ENCODE measurements at places on chromosomes 13 and 19.

- DNase-seq: no peak
Measured at GRCh38 chr19:9342610-9343304, 18.8 kb downstream of the ZNF559 start.

DNA sequence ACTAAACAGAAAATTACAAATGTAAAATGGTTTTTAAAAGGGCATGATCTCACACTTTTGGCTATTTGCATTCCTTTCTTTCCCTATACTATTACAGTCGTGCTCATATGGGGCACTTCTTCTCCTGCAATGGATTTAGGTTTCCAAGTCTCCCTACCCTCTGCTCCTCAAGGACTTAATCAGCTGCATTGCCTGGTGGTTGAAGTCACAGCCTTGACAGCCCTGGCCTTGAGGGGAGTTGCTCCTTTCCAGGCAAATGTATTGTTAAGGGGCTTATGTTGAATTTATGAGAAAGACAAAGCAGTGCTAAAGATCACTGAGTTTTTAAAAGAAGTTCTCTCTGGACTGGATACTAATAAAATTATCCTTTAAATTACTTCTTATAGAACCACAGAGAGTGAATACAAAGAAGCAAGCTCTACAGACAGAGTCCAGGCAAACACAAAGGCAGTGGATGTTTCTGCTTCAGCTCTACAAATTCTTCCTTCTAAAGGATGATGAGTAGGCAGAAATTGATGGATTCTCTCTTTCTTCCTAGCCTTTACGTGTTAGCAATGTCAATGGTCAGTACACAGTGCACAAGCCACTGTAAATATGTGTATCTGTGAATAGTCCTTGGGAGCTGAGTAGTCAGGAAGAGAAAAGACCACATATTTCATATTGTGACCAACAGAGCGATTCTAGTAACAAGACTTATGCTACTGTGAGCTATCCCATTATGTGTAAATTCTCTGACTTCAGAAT is 390.9 kb downstream of the TBC1D4 start:
- no peak for DNase-seq

- no peak for DNase-seq
Measured at GRCh38 chr13:99375738-99376080, 68.5 kb upstream of the GPR183 start.

DNA sequence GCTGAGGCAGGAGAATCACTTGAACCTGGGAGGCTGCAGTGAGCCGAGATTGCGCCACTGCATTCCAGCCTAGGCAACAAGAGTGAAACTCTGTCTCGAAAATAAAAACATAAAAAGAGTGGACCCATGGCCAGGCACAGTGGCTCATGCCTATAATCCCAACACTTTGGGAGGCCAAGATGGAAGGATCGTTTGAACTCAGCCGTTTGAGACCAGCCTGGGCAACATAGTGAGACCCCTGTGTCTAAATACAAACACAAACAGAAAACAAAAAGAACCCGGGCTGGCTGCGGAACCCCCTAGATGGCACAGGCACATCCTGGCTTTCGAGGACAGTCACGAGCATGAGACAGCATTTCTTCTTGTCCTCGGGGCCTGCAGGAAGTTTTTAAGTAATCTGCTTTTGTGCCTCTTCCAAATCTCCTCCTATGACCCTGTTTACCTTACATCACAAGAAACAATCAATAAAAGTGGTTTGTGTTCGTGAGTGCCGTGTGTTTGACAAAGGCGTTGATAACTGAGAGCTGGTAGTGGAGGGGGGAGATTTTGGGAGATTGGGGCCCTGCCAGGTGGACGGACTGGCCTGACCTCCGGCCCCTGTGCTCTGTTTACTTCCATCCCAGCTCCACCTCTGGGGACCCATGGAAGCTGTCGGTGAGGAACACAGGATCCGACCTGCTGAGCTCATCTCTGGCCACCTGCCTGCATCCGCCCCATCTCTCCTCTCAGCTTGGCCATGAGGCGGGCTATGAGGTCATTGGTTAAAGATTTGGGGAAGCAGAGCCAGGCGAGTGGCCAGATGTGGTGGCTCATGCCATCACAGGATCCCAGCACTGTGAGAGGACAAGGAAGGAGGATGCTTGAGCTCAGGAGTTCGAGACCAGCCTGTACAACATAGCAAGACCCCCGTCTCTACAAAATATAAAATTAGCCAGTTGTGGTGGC is 5.9 kb upstream of the GDF15 start:
- DNase-seq: no peak

GRCh38 chr13:51934461-51935087 is 72.8 kb downstream of the CCDC70 start:
- no peak for DNase-seq

- no peak for DNase-seq
Measured at GRCh38 chr13:42733046-42733445, 48.3 kb upstream of the FAM216B start.

DNA sequence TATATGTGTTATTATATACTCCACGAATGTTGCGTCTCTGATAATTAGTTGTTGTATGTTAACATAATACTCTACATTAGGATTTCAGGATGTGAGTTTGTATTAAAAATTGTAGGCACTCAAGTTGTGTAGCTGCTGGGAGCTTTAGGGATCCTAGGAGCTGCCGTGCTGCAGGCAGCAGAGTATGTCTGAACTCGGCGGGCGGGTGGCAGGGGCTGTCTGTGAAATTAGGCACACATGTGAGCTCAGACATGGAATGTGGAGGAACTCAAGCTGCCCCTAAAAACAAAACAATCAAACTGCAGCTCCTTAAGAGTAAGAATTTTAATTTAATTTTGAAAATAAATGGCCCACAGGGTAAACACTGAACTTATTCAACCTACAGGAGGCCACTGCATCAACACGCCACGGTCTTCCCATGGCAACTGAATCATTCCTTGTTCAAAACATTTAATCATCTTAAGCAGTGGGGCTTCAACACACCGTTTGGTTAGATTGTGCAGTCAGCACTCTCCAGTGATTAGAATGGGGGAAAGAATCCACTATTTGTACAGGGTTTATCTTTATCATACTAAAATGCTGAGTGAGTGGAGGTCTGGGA is 22.7 kb downstream of the SERTM1 start:
- no peak for DNase-seq

GRCh38 chr13:42992764-42993122 is 702 bp upstream of the EPSTI1 start:
- no peak for DNase-seq

- DNase-seq: no peak
Measured at GRCh38 chr19:19740755-19741154, 7.8 kb upstream of the ZNF14 start.

DNA sequence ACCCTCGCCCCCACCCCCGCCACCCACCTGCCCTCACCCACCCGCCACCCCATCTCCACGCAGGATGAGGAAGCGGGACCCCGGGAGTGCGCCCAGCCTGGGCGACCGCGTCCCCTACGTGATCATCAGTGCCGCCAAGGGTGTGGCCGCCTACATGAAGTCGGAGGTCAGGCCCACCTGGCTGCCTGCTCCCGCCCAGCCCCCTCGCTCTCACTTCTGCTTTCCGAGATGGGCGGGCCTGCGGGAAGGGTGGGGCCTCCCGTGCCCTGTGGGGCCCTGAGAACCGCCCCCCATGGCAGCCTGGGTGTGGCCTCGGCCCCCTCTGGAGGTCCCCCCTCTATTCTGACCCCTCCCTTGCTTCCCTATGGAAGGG is 3.1 kb upstream of the SPIB start:
- DNase-seq: no peak

GRCh38 chr19:2534423-2535013 is 58.6 kb downstream of the GADD45B start:
- DNase-seq: no peak

GRCh38 chr13:109755551-109755950 is 30.8 kb downstream of the IRS2 start:
- DNase-seq: no peak

GRCh38 chr19:56829596-56829995 is 10.9 kb downstream of the PEG3 start:
- no peak for DNase-seq

DNA sequence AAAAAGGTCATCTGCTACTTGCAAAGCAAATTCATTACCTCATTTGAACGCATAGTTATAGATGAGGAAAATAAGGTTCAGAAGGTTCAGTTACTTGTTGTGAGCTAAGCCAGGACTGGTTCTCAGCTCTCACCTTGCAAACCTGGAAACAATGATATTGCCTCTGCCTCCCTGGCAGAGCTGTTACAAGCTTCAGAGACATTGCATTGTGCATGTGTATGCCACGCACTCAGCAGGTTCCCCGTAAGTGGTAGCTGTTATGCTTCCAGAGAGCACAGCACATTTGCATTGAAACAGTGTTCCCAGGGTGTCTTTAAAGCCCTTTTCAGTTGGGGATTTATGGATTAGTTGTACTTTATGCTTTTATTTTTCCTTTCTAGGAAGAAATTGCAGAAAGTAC is 80.6 kb downstream of the DGKH start:
- DNase-seq: no peak

- DNase-seq: no peak
Measured at GRCh38 chr13:66714795-66715194, 515.3 kb downstream of the PCDH9 start.

- DNase-seq: no peak
Measured at GRCh38 chr19:7801020-7801570, 28.9 kb upstream of the EVI5L start.

DNA sequence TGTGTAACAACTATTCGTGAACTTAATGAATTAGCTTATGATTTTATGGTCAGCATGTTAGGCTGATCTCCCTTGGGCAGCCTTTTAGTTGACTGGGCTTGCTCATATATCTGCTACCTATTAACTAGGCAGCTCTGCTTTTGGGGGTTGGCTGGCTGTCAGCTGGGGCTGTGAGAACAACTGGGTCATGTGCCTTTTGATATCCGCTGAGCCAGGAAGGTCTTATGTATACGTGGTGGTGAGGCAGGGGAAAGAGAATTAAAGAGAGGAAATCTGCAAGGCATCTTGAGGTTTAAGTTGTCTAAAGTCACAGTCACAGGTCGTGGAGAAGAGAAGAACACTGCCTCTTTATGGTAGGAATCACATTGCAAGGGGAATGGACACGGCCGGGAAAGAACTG is 206.9 kb downstream of the LMO7 start:
- DNase-seq: no peak

GRCh38 chr13:31046711-31047279 is 114.3 kb downstream of the TEX26 start:
- no peak for DNase-seq

GRCh38 chr13:100063333-100063732 is 25.6 kb upstream of the PCCA start:
- no peak for DNase-seq

DNA sequence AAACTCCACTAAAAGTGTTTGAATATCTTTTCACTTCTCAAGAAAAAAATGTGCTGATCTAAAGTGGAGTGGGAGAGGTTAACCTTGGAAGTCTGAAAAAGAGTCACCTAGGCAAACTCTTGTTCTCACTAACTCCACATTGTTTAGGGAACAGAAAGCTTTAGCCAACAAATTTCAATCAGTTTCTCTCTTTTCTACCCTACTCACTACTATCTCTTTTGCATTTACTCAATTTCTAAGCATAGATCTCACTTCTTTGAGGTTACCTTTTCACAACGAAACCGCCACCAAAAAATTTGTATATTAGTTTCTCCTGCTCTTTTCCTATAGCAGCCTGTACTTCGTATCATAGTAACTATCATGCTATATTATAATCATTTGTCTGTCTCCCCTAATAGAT is 6.3 kb downstream of the NHLRC3 start:
- no peak for DNase-seq

DNA sequence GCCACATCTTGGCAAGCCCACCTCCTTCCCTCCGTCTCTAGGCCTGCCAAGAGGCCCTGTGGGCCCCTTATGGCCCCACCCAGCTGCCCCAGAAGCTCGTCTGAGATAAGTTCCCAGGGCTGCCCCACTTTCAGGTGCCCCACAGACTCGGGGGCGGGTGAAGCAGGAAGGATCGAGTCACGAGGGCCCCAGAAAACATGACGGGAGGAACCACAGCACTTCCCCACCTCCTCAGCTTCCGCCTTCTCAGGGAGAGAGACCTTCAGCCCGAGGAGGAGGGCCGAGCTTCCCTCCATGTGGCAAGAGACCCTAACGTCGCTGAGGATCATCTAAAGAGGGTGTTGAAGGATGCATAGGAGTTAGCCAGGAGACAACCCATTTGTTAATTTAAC is 4.5 kb upstream of the IL12RB1 start:
- no peak for DNase-seq

- peak; percentile 81 for DNase-seq
Measured at GRCh38 chr13:112250788-112251445, 125.2 kb upstream of the SPACA7 start.

- DNase-seq: no peak
Measured at GRCh38 chr19:4971424-4971793, 2.5 kb downstream of the KDM4B start.

- DNase-seq: no peak
Measured at GRCh38 chr19:14203177-14203576, 2.8 kb downstream of the ADGRL1 start.

GRCh38 chr13:65830411-65831205 is 1399.5 kb downstream of the PCDH9 start:
- DNase-seq: no peak

GRCh38 chr19:48330012-48330681 is 4.8 kb downstream of the EMP3 start:
- DNase-seq: no peak

DNA sequence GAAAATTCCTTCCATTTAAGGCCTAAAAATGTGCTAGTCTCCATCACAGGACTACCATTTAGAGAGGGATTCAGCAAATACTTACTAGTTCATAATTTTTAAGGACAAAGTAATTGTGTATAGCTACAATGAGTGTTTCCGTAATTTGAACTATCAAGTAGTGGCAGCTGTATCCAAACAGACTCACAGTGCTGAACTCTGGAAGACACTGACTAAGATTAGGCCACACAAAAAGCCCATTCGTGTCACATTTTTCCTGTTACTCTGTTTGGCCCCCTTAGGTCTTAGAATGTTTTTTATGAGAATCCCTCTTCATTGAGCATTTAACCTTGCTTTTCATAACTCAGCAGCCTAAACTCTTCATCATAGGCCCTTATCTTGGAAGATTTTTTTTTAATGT is 731.2 kb upstream of the PCDH9 start:
- DNase-seq: no peak

GRCh38 chr13:61253105-61253877 is 162.4 kb downstream of the PCDH20 start:
- DNase-seq: no peak

DNA sequence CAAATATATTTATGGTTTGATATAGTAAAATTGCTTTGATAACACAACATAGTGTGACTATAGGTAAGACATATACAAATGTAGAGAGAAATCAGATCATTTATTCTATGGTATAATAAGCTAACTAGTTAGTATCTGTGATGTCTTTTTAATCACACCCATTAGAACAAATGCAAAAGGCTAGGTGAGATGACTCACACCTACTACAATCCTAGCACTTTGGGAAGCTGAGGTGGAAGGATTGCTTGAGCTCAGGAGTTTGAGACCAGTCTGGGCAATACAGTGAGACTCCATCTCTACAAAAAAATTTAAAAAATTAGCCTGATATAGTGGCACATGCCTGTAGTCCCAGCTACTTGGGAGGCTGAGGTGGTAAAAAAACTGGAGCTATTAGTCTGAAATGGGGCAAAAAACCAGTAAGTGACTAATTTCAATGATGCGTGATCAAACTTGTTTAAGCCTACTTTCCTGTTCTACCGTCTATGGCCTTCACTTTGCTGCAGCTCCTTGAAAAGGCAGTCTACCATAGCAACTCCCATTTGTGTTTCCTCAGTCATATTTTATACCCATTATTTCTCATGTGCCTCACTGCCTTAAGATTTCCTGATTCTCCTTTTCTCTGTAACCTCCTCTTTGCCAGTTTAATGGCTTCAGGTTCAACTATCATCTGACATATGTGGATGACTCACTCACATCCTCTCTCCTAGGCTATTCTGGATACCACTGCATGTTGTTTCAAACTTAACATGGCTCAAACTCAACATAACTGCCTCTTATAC is 12.5 kb downstream of the ALG5 start:
- no peak for DNase-seq

GRCh38 chr13:75804605-75805004 is 168.5 kb downstream of the LMO7 start:
- DNase-seq: no peak

Data from osteocyte (in vitro differentiated cells).